Activated naive CD8-positive, alpha-beta T cell treated with anti-CD3 and anti-CD28 coated beads, Interleukin-2, amount 10 ng/mL, durations not matched to agents 7 days and 5 days (primary cell): ENCODE measurements at places on chromosomes 12 and 14. TPM values are rescaled to one million over a fixed set of nuclear protein-coding genes. Genes with fewer than 3 reads are reported as not detected.

Gene CLEC1B
- not detected for total RNA-seq

Gene TMEM63C
- 0.48 TPM for total RNA-seq

Gene INHBE
- total RNA-seq: not detected

Gene MGAT4C
- total RNA-seq: not detected

Gene DDX11
- 196 TPM for total RNA-seq

Gene VWF
- total RNA-seq: 0.44 TPM

DNA sequence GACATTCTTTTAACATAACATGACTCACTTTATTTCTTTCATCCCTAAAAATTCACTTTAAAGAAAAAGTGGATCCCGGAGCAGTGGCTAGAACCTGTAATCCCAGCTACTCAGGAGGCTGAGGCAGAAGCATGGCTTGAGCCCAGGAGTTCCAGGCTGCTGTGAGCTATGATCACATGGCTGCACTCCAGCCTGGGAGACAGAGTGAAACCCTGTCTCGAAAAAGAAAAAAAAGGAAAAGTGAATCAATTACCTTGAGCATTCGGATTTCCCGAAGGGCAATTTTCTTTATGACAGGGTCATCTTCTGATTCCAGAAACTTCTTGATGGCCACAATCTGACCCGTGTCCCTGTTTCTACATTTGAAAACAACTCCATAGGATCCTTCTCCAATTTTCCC, 1.2 kb downstream of the CDKL1 start:
- H3K4me1 ChIP-seq: peaks cover 17% of the 10 kb centered on the region
- H3K27ac ChIP-seq: no peak overlapping the region
- no peak for DNase-seq
- H3K4me3 ChIP-seq: no peak overlapping the region

DNA sequence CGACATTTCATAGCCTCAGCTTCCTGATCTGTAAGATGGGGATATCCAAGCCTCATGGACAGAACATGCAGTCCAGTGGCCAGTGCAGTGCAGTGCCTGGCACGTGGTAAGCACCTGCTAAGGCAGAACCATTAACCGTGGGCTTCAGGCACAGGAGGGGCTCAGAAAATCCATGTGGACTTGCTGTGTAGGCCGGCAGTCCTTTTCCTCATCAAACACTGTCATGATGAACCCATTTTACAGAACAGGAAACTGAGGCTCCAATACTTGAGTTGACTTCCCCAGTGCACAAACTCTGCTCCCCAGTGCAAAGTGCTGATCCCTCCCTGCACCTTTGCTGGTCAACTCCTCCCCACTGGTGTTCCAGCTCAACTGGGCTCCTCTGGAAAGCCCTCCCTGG, 18.0 kb downstream of the TRPV4 start:
- H3K36me3 ChIP-seq: no peaks in the 10 kb centered on the region
- H3K4me1 ChIP-seq: no peaks in the 10 kb centered on the region
- peaks cover 3% of the 10 kb centered on the region for H3K27me3 ChIP-seq
- no peak overlapping the region for H3K4me3 ChIP-seq

DNA sequence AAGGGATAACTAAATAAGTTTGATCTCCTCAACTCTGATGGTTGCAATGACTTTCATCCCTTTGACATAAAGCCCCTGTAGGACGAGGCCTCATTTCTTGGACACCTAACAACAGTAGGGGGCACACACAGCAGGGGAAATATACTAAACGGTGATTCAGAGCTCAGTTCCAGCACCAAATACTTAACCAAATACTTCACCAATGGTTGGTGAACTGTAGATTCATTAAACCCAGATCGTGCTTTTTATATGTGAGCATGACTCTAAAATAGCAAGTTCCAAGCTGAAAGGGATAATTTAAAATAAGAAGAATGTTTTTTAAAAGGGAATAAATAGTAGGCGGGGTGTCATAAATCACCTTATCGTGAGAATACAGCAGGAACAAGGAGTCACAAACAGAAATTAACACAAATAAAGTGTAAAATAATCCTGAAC, 53.2 kb downstream of the ATG2B start:
- no peaks in the 10 kb centered on the region for H3K4me1 ChIP-seq
- H3K36me3 ChIP-seq: peaks cover 7% of the 10 kb centered on the region
- no peak for DNase-seq
- no peaks in the 10 kb centered on the region for H3K27me3 ChIP-seq
- no peak overlapping the region for H3K4me3 ChIP-seq

- no peaks in the 10 kb centered on the region for H3K27me3 ChIP-seq
- no peak overlapping the region for H3K27ac ChIP-seq
- no peak overlapping the region for H3K4me3 ChIP-seq
- H3K4me1 ChIP-seq: no peaks in the 10 kb centered on the region
- DNase-seq: no peak
These were observed 21.6 kb downstream of the TGFB3 start for GRCh38 chr14:75960231-75960630.

GRCh38 chr14:102601378-102601925, 9.0 kb downstream of the RCOR1 start:
- peaks cover 16% of the 10 kb centered on the region for H3K36me3 ChIP-seq
- no peak for DNase-seq
- no peaks in the 10 kb centered on the region for H3K27me3 ChIP-seq
- H3K27ac ChIP-seq: no peak overlapping the region

DNA sequence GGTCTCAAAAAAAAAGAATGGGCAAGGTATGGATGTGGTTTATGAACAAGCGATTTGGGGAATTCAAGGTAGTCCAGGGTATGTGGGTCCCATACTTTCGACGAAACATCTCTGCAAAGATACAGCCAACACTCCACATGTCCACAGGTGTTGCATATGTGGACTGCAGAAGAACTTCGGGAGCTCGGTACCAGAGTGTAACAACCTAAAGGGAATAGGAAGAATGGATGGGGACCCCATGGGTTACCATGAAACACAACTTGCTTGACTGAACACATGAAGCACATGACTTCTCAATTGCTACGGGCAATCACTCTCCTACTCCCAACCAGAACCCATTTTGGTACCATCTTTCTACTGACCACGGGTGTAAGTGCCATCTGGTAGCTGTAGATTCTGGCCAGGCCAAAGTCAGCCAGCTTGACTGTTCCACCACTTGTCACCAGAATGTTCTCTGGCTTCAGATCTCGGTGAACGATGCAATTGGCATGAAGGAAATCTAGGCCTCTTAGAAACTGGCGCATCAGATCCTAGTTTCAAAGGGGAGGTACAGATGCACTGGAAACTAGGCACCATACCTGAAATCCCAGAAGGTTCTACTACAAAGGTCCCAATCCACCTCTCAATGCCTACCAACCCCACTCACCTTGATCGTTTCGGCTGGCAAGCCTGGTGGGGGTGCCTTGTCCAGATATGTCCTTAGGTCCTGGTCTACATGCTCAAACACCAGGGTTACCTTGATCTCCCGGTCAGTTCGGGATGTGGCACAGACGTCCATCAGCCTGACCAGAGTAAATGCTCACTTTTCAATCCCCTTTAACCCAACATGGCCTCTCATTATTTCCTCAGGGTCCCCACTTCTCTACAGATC, 1.3 kb downstream of the CDK4 start:
- peaks cover 41% of the 10 kb centered on the region for H3K4me1 ChIP-seq
- H3K27me3 ChIP-seq: no peaks in the 10 kb centered on the region
- H3K27ac ChIP-seq: peak overlapping the region; percentile 83
- H3K4me3 ChIP-seq: peak overlapping the region; percentile 93

- no peak overlapping the region for H3K4me3 ChIP-seq
- peaks cover 26% of the 10 kb centered on the region for H3K27me3 ChIP-seq
- no peak for DNase-seq
- H3K27ac ChIP-seq: no peak overlapping the region
These were observed 8.0 kb downstream of the LRRC74A start for GRCh38 chr14:76834241-76834661.

DNA sequence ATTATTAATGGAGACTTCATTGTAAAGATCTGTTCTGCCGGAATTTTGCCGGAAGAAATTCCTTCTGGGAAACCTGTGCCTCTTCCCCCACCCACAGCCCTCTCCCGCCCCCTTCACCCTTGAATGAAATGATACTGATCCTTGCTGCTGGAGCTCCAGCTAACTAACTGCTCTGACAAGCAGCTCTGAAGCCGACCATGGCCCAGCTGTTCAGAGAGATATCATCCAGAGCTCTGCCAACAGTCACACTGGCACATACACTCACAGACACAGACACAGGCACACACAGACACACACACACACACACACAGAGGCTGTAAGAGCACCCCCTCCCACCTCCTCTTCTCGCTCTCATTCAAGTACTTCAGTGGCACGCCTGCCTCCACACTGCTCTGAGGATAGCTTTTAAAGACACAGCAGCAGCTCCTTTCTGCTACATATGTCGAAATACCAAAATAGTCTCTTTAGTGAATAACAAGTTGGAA, 88.6 kb downstream of the R3HDM2 start:
- H3K36me3 ChIP-seq: peaks cover 41% of the 10 kb centered on the region
- no peaks in the 10 kb centered on the region for H3K27me3 ChIP-seq
- no peak for DNase-seq
- H3K4me3 ChIP-seq: no peak overlapping the region

DNA sequence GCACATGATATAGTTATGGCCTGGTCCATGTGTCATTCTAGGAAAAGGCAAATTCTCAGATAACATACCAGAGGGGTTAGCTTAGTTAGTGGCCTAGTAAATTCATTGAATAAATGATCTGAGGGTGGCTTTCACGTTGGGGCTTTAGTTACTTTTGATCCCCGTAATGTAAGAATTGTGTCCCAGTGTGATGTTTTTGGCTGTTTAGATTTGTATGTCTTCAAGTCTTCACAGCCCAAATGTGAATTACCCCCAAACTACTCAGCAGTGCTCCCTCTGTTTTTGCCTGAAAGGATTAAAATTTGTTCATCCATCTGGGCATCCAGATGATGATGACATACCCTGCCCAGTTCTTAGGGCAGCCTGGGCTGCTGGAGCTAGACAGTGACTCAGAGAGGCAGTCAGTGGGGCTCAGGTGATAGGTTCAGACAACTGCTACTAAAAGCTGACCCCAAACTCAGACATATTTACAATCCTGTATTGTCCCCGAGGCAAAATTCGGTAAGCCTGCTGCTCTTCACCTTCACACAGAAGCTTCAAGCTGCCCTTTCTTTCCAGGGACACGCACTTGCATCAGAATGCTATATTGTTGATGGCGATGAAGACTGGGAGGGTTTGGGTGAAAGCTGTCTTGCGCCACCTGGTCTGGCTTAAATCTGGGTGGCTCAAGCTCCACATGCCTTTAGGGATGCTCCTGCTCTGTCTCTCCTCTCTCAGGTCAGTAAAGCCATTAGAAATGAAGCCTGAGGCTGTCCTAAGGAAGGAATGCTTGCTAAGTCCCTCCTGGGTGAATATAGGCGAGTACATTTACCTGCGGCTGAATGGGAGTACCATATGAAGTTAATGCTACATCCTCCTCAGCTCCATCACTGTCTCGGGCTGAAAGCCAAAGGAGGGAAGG, 10.3 kb downstream of the GPRC5D start:
- no peaks in the 10 kb centered on the region for H3K36me3 ChIP-seq
- H3K27ac ChIP-seq: no peak overlapping the region
- no peak for DNase-seq
- no peaks in the 10 kb centered on the region for H3K4me1 ChIP-seq

GRCh38 chr14:45181806-45182205, 46.1 kb downstream of the FANCM start:
- H3K4me1 ChIP-seq: no peaks in the 10 kb centered on the region
- H3K4me3 ChIP-seq: no peak overlapping the region

GRCh38 chr12:127770118-127770517, 496.9 kb upstream of the TMEM132C start:
- H3K4me1 ChIP-seq: no peaks in the 10 kb centered on the region
- H3K27ac ChIP-seq: no peak overlapping the region
- H3K27me3 ChIP-seq: no peaks in the 10 kb centered on the region
- H3K4me3 ChIP-seq: no peak overlapping the region

DNA sequence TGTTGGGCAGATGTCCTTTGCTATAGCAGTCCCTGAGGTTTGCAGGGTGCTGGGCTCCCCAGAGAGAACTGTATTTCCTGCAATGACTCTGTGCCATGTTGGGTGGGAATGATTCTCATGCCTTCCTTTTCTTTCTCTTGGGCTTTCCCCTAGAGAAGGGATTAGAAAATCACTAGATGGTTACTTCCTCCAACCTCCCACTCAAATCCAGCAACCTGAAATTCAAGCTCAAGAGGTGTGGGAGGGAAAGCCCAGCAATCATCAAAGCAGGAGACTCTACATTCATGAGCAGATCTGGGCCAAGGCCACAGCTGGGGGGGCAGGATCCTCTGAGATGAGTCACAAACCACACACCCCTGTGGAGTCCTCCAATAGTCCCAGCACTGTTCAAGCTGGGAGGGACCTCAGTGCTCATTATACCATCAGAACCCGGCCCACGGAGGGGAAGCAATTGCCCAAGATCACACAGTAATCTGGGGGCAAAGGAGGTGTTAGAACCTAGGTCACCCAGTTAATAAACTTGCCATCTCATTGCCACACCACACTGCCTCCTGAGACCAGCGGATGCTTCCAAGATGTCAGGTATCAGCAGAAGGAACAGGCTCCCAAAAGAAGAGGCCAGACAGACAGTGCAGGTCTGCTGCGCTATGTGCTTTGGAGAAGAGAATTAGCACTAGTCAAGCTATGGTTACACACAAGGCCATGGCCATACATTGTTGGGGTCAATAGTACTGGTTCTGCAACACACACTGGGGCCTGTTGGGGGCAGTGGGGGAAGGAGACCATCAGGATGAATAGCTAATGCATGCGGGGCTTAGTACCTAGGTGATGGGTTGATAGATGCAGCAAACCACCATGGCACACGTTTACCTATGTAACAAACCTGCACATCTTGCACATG, 65.7 kb downstream of the TTC9 start:
- DNase-seq: no peak
- H3K27me3 ChIP-seq: no peaks in the 10 kb centered on the region
- no peaks in the 10 kb centered on the region for H3K36me3 ChIP-seq
- H3K4me3 ChIP-seq: no peak overlapping the region

- no peaks in the 10 kb centered on the region for H3K36me3 ChIP-seq
- H3K27ac ChIP-seq: no peak overlapping the region
- DNase-seq: no peak
- H3K4me1 ChIP-seq: no peaks in the 10 kb centered on the region
- H3K4me3 ChIP-seq: no peak overlapping the region
- peaks cover 31% of the 10 kb centered on the region for H3K27me3 ChIP-seq
These were observed 22.3 kb downstream of the MSRB3 start for GRCh38 chr12:65300679-65301349.

GRCh38 chr12:25320123-25321006, 69.6 kb upstream of the KRAS start:
- no peak for DNase-seq
- no peak overlapping the region for H3K4me3 ChIP-seq
- peaks cover 37% of the 10 kb centered on the region for H3K4me1 ChIP-seq
- no peaks in the 10 kb centered on the region for H3K36me3 ChIP-seq
- H3K27me3 ChIP-seq: no peaks in the 10 kb centered on the region

- peak overlapping the region; percentile 98 for H3K4me3 ChIP-seq
- H3K27me3 ChIP-seq: peaks cover 4% of the 10 kb centered on the region
- H3K4me1 ChIP-seq: peaks cover 18% of the 10 kb centered on the region
These were observed 3.2 kb upstream of the DUSP6 start for GRCh38 chr12:89355243-89356068.

DNA sequence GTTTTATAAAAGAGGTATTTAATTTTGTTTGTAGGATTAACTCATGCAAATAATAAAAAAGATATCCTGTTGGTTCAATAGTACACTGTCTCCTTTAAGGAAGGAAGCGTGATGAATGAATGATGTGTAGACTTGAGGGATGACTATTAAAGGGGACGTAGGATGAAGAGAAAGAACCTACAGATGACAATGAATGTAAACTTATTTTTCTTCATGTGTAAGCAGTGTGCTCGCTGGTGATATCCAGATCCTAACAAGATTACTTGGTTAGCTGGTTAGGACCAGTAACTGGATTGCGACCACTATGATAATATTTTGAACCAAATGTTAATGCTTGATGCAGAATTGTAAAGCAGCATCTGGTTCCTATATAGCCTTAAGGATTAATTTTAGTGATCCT, 2.6 kb downstream of the ARF6 start:
- H3K4me1 ChIP-seq: peaks cover 28% of the 10 kb centered on the region
- peak overlapping the region; percentile 99 for H3K4me3 ChIP-seq
- no peak for DNase-seq
- H3K27me3 ChIP-seq: no peaks in the 10 kb centered on the region
- H3K36me3 ChIP-seq: peaks cover 46% of the 10 kb centered on the region
- H3K27ac ChIP-seq: peak overlapping the region; percentile 99
